NCI-H345 (cell line): ENCODE measurements at places on chromosomes 4 and X.

DNA sequence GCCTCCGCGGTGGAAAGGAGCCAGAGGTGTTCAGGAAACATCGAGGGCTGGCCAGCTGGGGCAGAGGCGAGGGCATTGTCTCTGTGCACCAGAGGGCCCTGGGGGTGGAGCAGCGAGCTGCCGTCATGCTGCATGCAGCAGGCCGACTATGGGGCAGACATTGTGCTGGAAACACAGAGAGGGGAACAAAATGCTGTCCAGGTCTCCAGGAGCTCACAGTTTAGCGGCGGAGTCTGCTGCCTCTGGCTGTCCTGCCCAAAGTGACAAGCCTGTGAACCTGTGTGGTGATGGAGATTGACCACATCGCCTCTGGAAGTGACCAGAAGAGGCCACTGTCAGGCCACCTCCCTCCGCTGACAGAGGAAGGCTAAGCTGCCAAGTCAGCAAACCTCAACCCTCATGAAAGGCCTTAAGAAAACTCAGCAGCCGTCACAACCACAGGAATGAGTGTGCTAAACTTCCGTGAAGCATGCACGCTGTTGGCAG is 20.1 kb upstream of the SASH3 start:
- DNase-seq: no peak

- DNase-seq: peak; percentile 6
Observed at GRCh38 chrX:30653415-30654131, at the start of gene GK. GK (plus strand) TSS chrX:30653423; CDS start chrX:30653538, 115 bp downstream.

- no peak for DNase-seq
Observed at GRCh38 chr4:95580226-95580625, 31.5 kb upstream of the UNC5C start.

DNA sequence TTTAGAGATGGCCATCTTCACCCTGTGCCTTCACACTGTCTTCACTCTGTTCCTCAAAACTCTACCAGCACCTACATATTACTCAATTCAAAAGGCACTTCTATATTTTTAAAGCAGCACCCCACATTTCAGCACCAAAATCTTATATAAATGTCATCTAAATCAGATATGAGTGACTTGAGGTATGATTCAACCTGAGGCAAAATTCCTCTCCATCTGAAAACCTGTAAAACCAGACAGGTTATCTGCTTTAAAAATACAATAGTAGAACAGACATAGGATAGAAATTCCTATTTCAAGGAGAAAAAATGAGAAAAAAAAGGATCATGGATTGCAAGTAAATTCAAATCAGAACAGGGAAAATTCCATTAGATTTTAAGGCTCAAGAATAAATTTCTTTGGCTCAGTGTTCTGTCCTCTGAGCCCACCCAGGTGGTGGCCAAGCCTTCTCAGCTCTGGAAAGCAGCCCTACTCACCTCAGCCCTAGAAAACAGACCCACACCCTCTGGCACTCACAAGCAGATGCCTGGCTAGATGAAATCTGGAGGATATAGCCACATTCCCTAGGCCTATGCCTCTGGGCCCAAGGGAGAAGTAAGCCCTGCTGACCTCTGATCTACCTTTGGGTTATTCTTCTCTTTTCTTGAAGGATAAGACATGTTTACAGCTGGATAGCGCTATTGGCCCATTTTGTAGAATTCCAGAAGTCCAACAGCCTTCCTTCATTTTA is 240.4 kb upstream of the ZCCHC13 start:
- DNase-seq: no peak

GRCh38 chr4:126479709-126480108 is 1153.0 kb upstream of the INTU start:
- DNase-seq: no peak

GRCh38 chrX:102154900-102155805 is 624 bp downstream of the BEX5 start:
- no peak for DNase-seq

- no peak for DNase-seq
Observed at GRCh38 chr4:36198068-36198808, 46.1 kb downstream of the ARAP2 start.

- DNase-seq: no peak
Observed at GRCh38 chrX:2500803-2501558, at the start of the genes DHRSX and ZBED1. DHRSX (minus strand) TSS chrX:2500976; CDS start chrX:2500925, 51 bp downstream. ZBED1 (minus strand) TSS chrX:2500976; CDS start chrX:2490719, 10,257 bp downstream.

DNA sequence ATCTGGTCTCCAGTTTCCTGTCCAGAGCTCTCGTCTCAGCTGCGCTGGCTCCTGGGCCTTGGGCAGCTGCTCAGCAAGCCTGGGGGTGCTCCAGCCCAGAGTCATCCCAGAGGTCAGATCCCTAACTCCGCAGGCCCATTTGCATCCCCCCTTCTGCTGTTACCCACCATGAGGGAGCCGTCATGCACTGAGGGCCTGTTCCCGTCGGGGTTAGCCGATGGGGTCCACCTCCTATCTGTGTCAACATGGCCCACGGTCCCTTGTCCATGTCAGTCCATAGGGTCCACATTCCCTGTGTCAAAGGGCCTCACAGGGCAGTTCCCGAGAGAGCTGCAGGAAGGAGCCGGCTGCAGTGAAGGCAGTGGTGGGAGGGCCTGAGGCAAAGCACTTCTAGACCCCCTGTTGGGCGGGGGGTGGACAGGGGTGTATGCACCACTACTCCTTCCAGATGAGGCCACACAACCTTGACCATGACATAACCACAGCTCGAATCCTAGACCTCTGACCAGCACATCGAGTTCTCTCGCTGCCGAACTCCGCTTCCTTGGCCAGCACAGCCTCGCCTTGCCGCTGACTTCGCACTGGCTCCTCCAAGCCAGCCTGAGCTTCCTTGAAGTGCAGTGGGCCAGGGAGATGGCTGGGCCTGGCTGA is 24.9 kb downstream of the WDR1 start:
- no peak for DNase-seq

DNA sequence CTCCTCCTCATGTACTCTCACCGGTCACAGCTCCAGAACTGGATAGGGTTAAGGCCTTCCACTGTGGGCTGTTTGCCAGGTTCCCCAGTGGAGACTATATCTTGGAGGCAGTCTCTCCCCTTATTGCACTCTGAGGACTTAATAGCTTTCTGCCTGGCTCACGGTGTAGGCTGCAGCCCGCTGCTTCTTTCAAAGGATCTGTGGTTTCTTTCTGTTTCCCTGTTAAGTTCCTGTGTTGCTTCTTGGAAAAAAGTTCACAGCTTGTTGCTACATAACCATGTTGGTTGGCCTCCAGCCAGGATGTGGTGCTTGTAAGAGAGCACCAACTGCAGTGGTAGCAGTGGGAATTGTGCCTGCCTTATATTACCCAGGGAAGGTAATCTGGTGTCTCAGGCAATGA is 24.9 kb upstream of the ZDHHC15 start:
- DNase-seq: peak; percentile 25

DNA sequence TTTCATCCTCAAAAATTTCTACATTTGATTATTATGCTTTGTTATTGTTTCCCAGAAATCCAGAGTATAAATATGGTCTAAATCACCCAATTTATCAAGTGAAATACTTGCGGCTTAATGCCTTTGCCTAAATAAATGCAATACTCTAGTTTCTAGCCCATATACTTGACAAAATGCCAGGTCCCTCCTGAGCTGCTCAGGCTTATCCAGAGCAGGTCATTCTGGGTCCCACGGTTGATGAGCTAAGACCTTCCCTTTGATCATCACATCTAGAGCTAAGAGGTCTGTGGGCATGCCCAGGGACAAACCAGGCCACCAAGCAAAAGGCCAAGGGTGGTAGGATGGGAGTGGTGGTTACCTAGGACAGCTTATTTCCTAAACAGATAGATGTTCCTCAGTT is 180.1 kb downstream of the SMIM20 start:
- DNase-seq: no peak

DNA sequence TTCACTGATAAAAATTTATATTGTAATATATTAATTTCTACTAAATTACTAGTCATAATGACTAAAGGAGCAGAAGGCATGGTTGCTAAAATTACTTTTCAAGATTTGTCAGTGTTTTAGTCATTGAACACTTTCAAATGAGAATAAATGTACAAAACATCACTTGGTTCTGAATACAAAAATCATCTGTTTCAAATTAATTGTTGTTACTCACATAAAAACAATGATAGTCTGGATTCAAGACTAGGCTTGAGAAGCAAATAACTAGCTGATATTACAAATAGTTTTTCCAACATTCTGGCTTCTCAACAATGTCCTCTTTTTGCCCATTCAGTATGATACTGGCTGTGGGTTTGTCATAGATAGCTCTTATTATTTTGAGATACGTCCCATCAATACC is 112.5 kb downstream of the ANAPC10 start:
- no peak for DNase-seq

- DNase-seq: no peak
Observed at GRCh38 chr4:107734120-107734519, 14.1 kb upstream of the PAPSS1 start.

GRCh38 chrX:146887020-146887419 is 72.5 kb upstream of the CXorf51A start:
- DNase-seq: no peak

- DNase-seq: no peak
Observed at GRCh38 chr4:47000406-47000805, 7.0 kb upstream of the GABRA4 start.

DNA sequence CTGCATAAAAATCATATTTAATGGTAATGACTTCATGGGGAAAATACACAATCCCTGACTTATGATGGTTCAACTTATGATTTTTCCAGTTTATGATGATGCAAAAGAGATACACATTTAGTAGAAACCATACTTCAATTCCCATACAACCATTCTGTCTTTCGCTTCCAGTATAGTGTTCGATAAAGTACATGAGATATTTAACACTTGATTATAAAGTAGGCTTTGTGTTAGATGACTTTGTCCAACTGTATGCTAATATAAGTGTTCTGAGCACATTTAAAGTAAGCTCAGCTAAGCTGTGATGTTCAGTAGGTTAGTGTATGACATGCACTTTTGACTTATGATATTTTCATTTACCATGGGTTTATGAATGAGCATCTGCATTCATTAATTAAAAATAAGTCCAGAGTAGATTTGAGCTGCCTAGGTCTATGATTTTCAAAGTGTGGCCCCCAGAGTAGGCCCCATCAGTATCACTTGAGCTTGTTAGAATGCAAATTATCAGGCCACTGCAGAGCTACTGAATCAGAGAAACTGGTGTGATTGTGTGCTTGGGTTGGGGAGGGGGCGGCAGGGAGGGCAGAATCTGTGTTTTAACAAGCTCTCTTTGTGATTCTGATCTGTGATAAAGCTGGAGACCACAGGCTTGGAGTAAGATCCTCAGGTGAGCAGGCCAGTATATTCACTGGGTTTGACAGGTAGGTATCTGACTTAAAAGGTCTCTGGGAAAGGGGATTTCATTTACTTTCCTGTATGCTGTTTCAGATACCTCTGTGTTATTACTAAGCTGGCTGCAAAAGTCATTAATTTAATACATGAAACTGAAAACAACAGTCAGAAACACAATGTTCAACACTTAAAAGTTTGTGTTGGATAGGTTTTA is 8.4 kb downstream of the ATP10D start:
- no peak for DNase-seq
